Esophagus squamous epithelium (tissue), 5 donors: ENCODE measurements at places on chromosomes 3 and 15.

- no peak for DNase-seq
These were observed 126.6 kb downstream of the IGF1R start for GRCh38 chr15:98774756-98775497.

- no peak for DNase-seq
These were observed 45.9 kb upstream of the PGPEP1L start for GRCh38 chr15:99053380-99054024.

GRCh38 chr15:41690636-41691035 is 30.4 kb downstream of the MGA start:
- DNase-seq = no peak

GRCh38 chr15:39279311-39279710 is 301.6 kb upstream of the THBS1 start:
- DNase-seq = no peak

DNA sequence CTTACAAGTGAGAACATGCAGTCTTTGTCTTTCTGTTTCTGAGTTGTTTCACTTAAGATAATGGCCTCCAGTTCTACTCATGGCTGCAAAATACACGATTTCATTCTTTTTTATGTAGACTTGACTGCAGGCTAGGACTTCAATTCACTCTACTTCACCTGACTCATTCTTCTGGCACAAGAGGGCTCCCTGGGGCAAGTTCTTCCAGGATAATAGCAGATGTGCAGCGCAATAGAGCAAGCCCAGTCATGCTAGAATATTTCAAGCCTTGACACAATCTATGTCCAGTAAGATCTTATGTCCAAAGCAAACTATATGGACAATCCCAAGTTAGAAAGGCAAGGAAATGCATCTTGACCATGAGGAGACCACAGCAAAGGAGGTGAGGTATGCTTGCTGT is 211.7 kb upstream of the GADL1 start:
- no peak for DNase-seq
